Stimulated activated CD8-positive, alpha-beta memory T cell treated with anti-CD3 and anti-CD28 coated beads, Interleukin-7, amount 100 ng/mL, for 1 hour (primary cell): ENCODE measurements at places on chromosomes 5 and 9.
A peak's percentile ranks its signal among the peaks of the same experiment; 100 is the strongest.

GRCh38 chr9:86605303-86605702, 251.1 kb upstream of the TUT7 start:
- DNase-seq = no peak

DNA sequence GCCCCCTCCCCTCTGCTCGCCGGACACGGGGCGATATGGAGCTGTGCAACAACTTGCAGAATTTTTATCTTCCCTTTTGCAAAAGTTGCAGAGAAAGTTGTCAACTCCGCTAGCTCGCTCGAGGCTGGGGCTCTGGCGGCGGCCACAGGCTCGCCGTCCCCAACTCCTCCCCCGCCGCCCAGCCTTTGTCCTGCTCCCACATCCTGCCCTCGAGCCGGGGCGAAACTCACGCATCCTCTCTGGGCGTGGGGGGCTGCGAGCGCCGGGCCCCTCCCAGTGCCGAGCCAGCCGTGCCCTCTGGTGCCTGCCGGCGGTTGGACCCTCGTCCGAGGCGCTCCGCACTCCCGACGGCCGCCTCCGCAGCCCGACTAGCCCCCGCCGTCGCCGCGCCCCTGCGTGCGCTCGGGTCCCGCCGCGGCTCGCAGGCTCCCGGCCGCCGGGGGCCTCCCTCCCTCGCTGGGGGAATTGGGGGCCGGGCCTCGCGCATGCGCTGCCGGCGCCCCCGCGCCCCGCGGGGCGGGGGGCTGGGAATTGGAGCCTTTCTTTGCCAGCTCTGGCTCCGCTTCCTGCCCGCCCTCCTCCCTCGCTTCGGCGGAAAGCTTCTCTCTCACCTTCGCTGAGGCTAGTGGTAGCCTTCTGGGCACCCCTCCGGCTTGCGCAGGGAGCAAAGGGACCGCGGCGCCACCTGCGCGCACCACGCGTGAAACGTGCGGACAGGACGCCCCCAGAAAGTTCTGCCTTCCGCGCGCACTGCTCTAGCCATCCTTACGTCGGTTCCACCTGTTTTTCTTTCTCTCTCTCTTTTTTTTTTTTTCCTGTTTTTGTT, at the start of gene CCNJL:
Gene CCNJL (minus strand): TSS at position 431 of the 826 bp plus-strand sequence. CDS start 641 bp downstream, outside the sequence.
- no peak for DNase-seq

GRCh38 chr5:154937718-154938466, at the start of gene GEMIN5:
Gene GEMIN5 (minus strand): TSS chr5:154938211. CDS start chr5:154938133, 78 bp downstream.
- peak; percentile 65 for DNase-seq

DNA sequence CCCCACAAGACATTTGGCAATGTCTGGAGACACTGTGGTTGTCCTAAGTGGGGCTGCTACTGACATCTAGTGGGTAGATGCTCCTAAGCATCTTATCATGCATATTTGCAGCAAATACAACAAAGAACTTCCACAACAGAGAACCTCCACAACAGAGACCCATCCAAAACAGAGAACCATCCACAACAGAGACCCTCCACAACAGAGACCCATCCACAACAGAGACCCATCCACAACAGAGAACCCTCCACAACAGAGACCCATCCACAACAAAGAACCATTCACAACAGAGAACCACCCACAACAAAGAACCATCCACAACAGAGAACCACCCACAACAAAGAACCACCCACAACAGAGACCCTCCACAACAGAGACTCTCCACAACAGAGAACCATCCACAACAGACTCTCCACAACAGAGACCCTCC, 32.8 kb downstream of the ARPC5L start:
- no peak for DNase-seq

GRCh38 chr9:119283078-119283794, 86.0 kb downstream of the BRINP1 start:
- no peak for DNase-seq
